ENCODE measurements at places on chromosomes 12 and 14.

- DNase-seq, result peak; percentile 13
These were observed 53.9 kb upstream of the STRN3 start for GRCh38 chr14:31080056-31080455.

GRCh38 chr12:87152075-87152474 is 877.1 kb downstream of the C12orf50 start:
- DNase-seq, result no peak

GRCh38 chr12:45273717-45274271 is 57.9 kb downstream of the ANO6 start:
- peak; percentile 78 for DNase-seq

GRCh38 chr14:96470331-96470730 is 31.9 kb upstream of the PAPOLA start:
- DNase-seq, result no peak
